ENCODE measurements at places on chromosomes 5 and 9.

DNA sequence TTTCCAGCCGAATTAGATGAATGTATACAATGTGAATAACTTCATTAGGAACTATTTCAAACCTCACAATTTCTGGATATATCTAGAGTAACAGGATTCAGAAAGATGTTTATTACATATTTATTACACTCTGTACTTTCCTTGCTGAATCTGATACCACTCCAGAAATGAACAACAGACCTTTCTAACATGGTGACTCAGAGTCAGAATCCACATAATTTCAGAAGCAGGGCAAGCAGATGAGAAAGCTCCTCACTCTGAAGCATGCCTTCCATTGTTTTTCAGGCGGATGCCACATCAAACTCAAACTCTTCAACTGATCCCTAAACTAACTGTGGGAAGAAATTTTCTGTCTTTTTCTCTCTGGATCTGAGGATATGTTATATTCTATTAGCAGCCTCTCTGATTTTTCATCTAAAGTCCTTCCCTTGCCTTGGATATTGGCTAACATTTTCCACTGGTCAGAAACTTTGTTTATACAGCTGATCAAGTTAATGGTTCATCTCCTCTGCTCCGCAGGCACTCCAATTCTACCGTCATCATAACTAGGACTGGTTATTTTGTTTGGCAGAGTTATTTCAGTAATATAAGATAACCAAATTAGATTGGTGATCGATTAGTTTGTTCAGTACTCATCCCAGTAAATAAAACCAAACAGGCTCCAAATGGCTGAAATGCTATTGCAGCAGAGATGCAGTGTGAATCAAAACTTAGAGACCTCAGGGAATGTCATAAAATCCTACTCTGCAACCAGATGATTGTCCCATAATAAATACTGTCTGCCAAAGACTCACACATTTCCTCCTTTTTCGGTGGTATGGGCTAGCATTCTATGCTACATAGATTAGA lies 556.0 kb downstream of the EBF1 start:
- no peak for DNase-seq

- no peak for DNase-seq
These were observed 7.4 kb downstream of the NPM1 start for GRCh38 chr5:171395042-171395441.

DNA sequence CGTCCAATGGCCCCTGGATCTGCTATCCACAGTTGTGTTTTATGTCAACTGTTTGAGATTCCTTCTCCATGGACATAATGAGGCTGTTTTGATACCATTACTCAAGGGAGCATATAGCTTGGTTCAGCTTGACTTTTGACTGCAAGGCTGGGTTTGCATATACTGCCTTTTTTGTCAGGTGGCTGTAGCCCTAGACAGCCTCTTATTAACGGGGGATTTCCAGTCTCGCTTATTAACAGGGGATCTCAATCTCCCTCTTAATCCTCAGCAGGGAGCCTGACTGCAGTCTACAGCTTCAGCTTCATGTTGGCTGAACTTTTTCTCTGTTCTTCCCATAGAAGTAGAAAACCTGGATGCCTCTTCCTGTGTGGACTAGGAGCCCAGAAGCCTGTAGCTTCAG lies 73.7 kb upstream of the TNC start:
- no peak for DNase-seq

GRCh38 chr9:89278997-89279739 lies 31.8 kb upstream of the CKS2 start:
- no peak for DNase-seq

Measured in GM12891 (cell line).